GM23248 (cell line): ENCODE measurements at places on chromosomes 7 and 10. TPM values are rescaled to one million over a fixed set of nuclear protein-coding genes. Genes with fewer than 3 reads are reported as not detected.

DNA sequence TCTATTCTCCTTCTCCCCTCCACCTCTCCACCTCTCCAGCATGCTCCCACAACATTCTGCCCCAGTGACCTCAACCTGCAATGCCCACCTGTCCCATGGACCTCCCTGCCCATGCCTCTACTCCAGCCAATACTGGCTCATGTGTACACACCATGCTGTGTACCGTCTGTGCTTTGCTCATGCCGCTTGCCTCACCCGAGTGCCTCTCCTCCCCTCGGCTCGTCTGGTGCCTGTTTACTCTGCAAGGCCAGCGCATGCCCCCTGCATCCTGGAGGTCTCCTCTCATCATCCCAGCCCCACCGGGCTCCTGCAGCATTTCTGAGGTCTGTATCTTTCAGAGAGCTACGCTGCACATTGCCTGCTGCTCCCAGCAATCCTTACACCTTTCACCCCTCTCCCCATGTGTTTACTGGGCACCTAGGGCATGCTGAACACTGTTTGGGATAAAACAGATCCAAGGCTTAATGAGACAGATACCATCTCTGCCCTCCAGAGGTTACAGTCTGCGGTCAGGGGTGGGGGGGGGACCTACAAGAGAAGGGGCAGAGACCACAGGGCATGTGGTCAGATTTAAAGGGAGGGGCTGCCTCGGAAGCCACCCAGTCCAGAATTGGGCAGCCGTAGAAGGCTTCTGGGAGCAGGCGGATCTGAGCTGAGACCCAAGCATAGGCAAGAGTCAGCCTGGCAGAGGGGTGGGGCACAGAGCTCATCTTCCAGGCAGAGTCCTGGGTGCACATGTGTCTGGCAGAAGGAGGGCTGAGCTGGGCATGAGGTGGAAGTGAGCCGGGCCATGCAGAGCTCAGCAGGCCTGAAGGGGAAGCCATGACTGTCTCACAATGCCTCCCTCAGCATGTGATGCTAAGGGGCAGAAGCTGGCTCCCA lies 29.6 kb upstream of the PSAP start:
- peak; percentile 19 for DNase-seq

DNA sequence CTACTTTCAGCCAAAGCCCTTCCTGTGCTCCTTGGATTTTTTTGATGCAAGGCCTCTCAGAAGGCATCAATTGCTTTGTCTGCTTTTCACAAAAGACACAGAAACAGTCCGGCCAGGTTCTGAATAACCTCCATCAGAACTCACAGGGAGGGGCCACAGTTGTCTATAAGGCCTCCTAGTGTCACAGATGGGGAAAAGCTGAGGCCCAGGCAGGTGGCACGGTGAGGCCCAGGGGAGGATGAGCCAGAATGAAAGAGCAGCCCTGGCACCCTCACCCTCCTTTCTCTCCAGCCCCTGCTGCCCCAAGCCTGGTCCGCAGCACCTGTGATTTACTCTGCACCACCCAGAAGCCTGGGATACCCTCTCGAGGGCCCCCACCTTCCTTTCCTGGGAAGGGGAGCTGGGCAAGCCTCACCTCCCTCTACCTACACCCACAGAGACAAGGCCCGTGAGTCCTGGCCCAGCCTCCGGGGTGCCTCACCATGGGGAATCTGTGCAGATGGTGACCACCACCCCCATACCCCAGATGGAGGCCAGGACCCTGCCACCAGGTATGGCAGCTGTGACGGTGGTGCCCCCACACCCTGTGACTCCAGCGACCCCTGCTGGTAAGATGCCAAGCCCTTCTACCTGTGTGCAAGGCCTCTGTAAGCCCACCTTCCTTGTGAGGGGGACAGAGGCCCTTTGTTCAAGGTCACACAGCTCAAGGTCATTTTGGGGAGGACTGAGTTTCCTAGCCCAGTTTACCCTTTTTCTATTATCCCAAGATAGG lies 26.2 kb upstream of the ZNF467 start:
- DNase-seq, result no peak

DNA sequence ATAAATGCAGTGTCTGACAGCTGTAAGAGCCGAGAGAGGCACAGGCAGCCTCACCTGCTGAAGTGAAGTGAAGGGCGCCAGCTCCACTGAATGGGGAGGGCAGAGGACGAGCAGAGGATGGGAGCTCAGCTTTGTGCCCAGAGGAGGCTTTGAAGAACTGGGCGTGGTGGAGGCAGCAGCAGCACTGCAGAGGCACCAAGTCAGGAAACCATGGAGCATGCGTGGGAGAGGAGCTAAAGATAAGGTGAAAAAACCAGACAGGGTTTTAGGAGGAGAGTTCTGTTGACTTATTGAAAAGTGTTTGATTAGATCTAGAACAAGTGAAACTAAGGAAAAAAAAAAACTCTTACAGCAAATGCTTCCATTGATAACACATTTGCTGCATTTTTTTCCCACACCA lies 216.4 kb downstream of the CXCL12 start:
- no peak for DNase-seq

GRCh38 chr7:770741-771166 lies 43.7 kb upstream of the PRKAR1B start:
- DNase-seq, result no peak

DNA sequence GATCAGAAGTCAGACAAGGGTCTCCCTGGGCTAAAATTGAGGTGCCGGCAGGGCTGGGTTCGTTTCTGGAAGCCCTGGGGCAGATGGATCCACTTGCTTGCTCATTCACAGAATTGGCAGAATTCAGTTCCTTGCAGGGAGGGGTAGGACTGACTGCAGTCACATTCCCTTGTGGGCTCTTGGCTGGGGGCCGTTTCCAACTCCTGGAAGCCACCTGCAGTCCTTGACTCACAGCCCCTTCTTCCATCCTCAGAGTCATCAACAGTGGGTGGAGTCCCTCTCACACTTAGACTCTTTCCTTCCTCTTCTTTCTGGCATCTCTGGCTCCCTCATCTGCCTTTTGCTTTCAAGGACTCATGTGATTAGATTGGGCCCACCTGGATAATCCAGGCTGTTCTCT lies 54.6 kb upstream of the NANOS1 start:
- DNase-seq, result no peak

GRCh38 chr7:23467806-23468525 lies 2.3 kb downstream of the IGF2BP3 start:
- DNase-seq, result peak; percentile 79

DNA sequence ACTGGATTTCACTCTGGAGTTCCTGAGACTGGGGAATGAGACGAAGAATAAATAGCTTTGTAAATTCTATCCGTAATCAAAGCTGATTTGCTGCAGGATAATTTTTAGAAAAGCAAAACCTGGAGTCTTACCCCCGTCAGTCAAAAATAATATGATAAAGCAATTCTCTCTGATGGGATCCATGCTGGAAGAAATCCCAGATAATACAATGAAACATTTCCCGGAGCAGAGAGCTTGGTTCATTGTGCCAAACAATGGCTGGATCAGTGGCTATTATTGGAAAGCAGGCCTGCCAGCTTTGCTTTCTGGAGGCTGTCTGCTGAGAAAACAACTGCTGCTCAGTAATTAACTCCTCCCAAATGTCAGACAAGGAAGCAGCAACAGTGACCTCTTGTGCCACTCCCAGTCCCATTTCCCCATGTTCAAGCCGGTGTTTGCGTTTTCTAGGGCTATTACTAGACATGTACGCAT lies 609.4 kb upstream of the PCDH15 start:
- peak; percentile 54 for DNase-seq

GRCh38 chr10:101660256-101660655 lies 34.7 kb downstream of the FBXW4 start:
- no peak for DNase-seq

DNA sequence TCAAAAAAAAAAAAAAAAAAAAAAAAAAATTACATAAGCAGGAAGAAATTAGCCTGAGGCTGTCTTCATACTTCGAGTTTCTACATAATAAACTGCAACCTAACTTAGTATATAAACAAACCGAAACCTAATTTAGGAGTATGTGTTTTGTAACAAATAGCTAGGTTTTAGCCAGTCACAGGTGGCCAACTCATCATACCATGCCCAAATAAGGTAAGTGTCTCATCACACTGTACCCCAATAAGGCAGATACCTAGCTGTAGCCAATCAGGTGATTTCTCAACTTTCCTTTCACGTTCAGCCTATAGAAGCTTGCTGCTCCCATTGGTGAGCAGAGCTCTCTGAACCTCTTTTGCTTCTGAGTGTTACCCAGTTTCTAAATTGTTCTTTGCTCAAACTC lies 13.9 kb upstream of the AGR2 start:
- DNase-seq, result no peak

DNA sequence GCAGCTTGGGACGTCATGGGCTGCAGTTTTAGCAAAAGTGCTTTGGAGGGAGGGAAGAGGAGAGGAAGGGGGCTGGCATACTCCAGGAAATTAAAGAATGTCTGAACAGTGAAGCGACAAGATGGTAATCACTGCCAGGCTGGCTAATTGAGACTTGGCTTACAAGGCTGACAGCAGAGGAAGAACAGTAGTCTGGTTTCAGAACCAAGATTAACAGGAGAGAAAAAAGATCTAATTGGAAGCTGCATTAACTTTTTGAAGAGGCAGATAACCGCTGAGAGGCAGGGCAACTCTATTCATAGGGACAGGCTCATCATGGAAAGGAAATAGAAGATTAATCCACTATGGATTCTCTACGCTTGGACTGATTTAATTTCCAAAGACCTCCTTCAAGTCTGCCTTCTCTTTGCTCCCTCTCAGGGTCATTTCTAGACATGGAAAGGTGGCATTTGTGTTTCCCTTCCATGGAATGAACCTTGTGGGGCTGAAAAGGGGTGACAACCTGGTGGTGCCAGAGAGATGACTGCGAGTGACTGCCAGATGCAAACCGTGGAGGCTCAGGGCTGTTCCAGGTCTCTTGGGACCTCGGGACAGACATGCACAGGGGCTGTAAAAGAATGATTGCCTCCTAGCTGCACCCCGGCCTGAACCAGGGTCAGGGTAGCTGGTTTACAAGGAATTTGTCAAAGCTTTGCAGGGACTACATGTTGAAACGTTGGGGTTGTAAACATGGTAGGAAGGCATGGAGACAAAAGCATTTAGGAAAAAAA lies 210.2 kb upstream of the NPY start:
- no peak for DNase-seq

The ENTPD1 gene
- polyA plus RNA-seq, result 0.29 and 0.35 TPM in 2 replicates

The DBF4 gene
- polyA plus RNA-seq, result 14.7 and 15.5 TPM in 2 replicates
